AML-193 (cell line): ENCODE measurements at places on chromosomes 3 and 15.
A peak's percentile ranks its signal among the peaks of the same experiment; 100 is the strongest.

DNA sequence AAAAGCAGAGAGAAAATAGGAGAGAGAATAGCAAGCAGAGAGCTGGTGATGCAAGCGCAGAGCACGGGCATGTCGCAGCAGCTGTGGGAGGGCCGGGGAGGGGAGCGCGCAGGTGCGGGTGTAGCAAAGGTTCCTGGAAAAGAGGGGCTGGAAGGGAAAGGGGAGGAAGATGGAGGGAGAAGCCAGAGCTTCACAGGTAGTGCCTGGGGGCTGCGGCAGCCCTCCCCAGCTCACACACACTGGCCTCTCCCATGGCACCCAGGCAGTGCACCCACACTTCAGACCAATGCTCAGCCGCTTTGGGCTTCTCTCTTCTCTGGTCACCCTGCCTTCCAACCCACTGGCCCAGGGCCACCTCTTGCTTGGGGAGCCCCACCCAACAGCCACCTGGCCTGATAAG lies 72.1 kb downstream of the ADAMTS7 start:
- DNase-seq: no peak

DNA sequence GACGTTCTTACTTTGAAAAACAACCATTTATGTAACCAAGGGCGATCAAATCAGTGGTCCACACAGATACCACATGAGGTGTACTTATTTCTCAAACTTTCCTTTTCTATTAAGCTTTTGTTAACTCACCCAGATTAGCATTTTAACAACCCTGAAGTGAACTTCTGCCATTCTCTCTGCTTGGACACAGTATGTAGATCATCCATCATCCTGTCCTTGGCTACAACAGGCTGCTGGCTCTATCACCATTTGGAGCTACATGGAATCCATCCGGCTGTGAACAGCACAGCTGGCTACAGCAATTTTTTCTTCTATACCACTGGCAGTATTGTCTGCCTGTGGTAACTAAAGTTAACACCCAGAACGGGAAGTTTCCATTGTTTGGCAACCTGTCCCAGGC lies 4.4 kb downstream of the SEMA6D start:
- no peak for DNase-seq

GRCh38 chr3:48466386-48467109 lies 20.0 kb downstream of the ATRIP start:
- peak; percentile 62 for DNase-seq

DNA sequence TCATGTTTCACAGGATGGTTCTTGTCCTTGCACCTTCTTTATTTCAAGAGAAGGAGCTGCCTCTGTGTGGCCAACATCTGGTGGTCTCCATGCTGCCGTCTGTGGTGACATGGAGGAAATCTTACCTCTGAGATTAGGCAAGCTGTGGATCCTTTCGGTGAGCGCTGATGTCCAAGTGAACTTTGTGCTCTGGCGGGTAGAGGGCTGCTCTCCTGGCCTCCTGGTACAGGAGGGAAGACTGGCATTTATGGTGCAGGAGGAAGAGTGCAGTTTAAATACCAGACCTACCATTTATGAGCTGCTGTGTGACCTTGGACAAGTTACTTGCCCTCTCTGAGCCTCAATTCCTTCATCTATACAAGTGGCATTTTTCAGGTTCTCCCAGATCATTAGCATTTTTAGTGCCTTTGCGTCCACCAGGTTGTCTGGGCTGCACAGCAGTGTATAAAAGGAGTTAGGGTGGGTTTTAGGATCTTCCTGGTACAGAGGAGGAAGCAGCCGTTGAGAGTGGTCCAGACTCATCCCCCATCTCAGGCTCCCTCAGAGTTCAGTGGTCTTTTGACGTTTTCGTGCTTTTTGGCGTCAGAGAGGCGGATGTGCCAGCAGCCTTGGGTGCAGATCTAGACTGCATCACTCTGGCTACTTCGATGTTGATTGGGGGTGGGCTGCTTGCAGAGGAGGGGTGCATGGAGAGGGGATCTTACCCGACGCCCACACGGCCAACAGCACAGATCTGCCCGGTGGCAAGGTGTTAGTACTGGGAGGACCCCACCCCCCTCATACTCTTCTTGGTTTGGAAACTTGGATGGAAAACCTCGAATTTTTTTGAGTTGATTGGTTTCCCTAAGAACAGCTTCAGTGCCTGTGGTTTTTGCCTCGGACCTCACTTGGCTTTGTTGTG lies 162.2 kb downstream of the ITPR1 start:
- no peak for DNase-seq

GRCh38 chr3:128133273-128133883 lies 9.8 kb upstream of the RUVBL1 start:
- DNase-seq: peak; percentile 53
